ENCODE measurements at places on chromosomes 6 and 20.

- no peak for DNase-seq
Measured at GRCh38 chr6:87277123-87277522, 45.3 kb upstream of the SMIM8 start.

DNA sequence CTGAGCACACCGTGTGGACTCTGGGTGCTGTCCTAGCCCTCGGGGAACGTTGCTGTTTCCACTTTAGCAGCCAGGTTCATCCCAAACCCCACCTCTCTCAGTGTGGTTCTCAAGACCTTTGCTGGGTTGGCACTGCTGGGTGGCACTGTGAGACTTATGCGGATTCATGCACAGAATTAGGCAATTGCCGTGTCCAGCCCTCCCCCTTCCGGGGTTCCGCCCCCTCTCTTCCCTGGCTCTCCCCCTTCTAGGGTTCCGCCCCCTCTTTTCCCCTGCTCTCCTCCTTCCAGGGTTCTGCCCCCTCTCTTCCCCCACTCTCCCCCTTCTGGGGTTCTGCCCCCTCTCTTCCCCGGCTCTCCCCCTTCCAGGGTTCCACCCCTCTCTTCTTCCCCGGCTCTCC, 39.8 kb upstream of the SLCO4A1 start:
- DNase-seq = no peak

GRCh38 chr6:14431385-14432330, 314.1 kb downstream of the CD83 start:
- no peak for DNase-seq

DNA sequence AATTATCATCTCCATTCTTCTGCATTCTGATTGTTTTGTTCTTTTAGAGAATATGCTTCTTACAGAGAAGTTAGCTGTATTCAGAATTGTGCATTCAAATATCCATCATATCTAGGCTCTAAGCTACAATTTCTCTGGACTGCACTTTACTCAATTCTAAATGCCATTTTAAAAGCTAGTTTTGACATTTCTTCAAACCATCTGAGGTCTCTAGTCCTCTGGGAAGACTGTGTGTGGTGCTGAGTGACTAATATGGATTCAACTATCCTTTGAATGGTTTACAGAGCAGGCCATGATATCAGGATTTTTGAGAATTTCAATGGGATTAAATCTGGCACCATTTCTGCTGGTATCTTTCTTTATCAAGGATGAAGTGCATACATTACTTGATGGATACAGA, 285.7 kb downstream of the BTBD3 start:
- DNase-seq = no peak

DNA sequence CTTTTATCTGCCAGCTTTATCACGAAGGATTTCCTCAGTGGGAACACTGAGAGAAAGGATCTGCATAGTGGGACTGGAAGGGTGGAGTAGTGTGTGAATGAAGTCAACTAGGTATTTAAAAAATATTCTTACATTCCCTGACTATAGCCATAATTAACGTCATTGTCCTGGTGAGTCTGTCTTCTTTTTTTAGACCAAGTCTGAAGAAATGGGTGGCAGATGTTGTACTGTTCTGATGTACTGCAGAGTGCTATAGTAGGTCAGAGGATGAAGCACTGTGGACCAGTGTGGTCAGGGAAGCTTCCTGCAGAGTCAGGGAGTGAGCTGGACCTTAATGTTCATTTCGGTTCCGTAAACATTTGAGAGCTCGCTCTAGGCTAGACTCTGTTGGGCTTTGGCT, 11.9 kb downstream of the TULP4 start:
- no peak for DNase-seq

GRCh38 chr6:73923905-73924485, 228.0 kb downstream of the CD109 start:
- DNase-seq = no peak

GRCh38 chr6:170259278-170259677, 31.6 kb downstream of the DLL1 start:
- DNase-seq = no peak

GRCh38 chr6:21664314-21665109, 71.0 kb downstream of the SOX4 start:
- DNase-seq = no peak

GRCh38 chr20:16501301-16501700, 71.9 kb downstream of the KIF16B start:
- no peak for DNase-seq

- DNase-seq = no peak
Measured at GRCh38 chr6:47669684-47670513, 28.5 kb upstream of the ADGRF4 start.

All from stimulated activated CD4-positive, alpha-beta T cell treated with anti-CD3 and anti-CD28 coated beads, TNF-alpha, amount 100 ng/mL, for 4 hours (primary cell).